AML-193 (cell line): ENCODE measurements at places on chromosomes 1 and 21.

- no peak for DNase-seq
These were observed 48.6 kb downstream of the HIVEP3 start for GRCh38 chr1:41870076-41870562.

DNA sequence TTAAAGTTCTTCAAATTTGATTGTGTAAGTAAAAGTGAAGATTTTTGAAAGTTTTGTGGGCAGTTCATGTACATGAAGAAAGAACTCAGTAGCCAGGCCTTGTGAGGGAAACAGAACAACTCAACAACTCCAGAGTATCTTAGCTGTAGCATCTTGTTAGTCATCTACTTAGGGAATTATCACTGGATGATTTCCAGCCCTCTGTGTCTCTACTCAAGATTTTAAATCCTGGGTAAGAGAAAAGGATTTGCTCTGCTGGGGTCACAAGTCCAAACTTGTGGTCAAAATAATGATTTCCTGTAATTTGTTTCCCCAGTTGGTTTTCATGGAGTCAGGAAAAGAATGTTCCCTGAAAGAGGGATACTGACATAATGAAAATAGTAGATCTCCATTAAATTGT, 8.2 kb downstream of the OR10T2 start:
- DNase-seq = no peak

GRCh38 chr1:87759421-87760087, 430.9 kb downstream of the LMO4 start:
- DNase-seq = no peak

DNA sequence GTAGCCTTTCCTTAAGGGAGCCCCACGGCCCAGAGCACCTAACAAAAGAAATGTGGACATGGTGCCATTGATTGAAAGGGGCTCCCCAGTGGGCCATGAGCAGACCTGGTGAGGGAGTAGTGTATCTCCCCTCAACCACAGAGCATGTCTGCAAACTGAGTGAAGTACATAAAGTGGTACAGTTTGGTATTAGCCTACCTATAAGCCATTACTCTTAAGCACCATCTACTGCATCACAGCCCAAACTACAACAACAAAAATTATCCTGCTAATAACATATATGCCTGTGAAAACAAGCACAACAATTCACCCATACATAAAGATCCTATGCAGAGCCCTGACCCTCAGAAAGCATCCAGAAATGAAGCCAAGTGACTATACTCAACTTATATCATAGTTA, 407.8 kb downstream of the PTPRC start:
- peak; percentile 26 for DNase-seq

DNA sequence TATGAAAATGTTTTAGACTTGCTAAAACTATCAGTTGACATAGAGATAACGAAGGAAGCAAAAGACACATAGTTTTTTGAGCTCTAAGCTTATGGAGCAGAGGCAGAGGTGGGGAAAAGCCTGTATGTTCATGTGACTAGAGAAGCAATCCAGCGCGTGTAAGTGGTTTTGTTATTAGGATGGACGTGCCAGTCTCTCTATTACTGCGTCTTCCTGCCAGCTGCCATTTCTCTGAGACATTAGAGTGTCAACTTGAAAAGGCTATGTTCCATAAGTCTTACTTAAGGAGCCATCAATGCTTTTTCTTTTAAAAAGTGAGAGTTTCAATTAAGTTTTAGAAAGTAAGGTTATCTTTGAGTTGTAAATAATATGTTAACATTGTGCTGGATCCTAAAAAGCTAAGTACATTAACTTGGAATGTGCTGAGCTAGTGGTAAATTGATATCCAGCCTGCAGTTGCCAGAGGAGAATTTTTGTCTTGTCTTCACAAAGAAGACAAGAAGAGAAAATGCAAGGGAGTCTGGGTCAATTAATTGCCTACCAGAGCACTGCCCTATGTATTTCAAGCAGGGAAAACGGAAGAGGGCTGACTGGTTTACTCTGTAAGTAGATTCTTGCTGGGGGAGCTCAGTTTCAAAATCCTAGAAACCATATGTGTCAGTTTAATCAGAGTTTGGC, 161.8 kb upstream of the B3GALT2 start:
- DNase-seq = no peak

GRCh38 chr21:25080141-25080540, 527.1 kb downstream of the MRPL39 start:
- DNase-seq = no peak

GRCh38 chr1:67618285-67619018, 66.5 kb upstream of the GADD45A start:
- DNase-seq = no peak

DNA sequence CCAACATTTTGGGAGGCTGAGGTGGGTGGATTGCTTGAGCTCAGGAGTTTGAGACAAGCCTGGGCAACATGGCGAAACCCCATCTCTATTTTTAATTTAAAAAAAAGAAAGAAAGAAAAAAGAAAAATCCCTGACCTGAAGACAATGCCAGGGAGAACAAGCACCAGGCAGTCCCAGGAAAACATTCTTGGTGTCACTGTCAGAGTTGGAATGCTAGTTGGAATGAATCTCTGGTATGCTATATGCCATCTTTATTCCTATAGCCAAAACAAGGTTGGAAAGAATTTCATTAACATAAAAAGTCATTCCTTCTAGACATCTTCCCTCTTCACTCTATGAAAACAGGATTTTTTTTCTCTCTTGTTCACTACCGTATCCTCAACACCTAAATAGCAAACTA, 2.8 kb downstream of the DNAJC8 start:
- DNase-seq = no peak

DNA sequence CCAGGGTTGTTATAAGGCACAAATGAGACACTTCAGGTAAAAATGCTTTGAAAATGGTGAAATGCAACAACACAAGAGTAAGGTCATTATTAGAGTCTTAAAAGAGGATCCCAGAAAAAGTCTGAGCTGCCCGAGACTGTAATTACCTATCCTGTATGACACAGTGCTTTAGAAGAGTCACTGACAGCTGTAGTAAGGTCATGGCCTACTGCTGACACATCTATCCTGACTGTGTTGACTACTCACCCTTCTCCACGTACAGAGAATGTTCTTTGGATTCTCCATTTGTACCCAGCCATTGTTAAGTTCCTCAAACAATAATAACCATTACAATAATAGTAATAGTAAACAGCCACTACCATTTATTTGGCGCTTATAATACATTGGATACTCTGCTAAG, 104.4 kb downstream of the CACHD1 start:
- no peak for DNase-seq

GRCh38 chr1:31897526-31898100, 40.6 kb downstream of the PTP4A2 start:
- DNase-seq = no peak

- no peak for DNase-seq
These were observed 246.4 kb upstream of the PTBP2 start for GRCh38 chr1:96474985-96475743.

DNA sequence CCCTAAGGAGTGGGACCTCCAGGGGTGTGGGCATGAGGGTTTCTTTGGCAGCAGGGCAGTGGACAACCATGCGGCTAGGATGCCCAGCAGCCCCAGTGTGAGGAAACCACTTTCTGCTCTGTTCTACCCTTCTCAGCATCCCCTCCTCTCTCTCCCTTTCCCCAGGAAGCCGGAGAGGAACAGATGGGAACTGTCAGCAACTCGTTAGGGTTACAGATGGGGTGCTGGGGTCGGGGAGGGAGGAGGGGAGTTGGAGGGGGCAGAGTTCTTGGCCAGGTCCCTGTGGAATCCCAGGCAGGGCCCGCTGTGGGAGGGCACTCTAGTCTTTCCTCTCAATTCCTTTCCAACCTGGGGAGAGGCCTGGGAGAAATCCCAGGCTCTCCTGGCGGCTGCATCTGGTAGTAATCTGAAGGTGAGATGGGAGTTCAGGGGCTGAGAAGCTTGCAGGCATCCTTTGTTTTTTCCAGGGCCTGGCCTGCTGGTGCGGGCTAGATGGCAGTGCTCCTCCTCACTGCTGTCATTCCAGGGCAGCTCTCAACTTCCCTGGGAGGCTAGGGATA, 93.9 kb upstream of the CSF3R start:
- DNase-seq = no peak

DNA sequence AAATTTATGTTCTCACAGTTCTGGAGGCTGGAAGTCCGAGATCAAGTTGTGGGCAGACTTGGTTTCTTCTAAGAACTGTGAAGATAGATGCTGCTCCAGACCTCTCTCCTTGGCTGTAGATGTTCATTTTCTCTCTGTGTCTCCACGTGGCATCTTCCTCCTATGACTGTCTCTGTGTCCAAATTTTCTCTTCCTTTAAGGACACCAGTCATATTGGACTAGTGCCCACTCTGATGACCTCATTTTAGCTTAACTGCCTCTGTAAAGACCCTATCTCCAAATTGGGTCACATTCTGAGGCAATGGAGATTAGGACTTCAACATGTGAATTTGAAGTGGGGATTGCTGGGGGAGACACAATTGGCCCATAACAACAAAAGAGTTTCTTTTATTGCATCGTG, 125.3 kb upstream of the ETS2 start:
- no peak for DNase-seq

GRCh38 chr1:68511254-68511653, 14.4 kb upstream of the DEPDC1 start:
- no peak for DNase-seq

DNA sequence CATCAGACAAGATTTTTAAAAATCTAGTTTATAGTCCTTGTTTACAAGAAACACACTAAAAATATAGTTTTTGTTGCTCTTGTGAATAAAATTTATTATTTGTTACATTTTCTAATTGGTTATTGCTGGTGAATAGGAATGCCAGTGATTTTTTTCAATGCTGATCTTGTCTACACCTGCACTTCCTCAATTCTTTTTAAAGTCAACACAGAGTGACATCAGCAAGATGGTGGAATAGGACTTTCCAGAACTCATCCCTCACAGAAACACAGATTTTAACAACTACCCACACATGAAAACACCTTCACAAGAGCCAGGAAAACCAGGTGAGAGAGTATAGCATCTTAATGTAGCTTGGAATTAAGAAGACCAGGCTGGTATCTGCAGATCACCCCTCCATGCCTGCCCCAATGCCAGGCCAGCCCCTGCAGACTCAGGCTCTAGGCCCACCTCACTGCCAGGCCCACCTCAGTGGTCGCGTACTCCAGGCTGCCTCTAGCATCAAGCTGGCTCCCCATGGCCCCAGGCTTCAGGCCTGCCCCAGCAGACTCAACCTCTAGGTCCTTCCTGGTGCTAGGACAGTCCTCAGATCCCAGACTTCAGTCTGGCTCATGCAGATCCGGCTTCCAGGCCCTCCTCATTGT, 117.6 kb downstream of the WDR3 start:
- no peak for DNase-seq

GRCh38 chr1:219293410-219293809, 119.7 kb downstream of the LYPLAL1 start:
- DNase-seq = no peak

DNA sequence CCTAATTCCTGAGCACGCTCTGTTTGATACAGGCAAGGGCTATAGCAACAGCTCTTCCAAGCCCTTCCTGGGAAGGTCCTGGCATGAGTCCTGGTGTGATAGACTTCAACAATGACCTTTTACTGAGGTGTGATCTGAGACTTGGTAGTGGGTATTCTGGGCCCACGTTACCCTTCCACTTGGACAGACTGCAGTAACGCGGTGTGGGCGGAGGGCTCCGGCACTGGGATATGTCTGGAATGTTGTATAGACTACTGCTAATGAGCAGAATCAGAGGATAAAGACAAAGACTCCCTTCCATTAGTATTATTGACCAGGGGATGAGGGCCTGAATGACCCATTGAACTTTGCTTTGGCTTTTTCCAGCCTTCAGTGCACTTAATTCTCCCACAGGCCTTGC, 262.3 kb downstream of the RWDD3 start:
- no peak for DNase-seq

DNA sequence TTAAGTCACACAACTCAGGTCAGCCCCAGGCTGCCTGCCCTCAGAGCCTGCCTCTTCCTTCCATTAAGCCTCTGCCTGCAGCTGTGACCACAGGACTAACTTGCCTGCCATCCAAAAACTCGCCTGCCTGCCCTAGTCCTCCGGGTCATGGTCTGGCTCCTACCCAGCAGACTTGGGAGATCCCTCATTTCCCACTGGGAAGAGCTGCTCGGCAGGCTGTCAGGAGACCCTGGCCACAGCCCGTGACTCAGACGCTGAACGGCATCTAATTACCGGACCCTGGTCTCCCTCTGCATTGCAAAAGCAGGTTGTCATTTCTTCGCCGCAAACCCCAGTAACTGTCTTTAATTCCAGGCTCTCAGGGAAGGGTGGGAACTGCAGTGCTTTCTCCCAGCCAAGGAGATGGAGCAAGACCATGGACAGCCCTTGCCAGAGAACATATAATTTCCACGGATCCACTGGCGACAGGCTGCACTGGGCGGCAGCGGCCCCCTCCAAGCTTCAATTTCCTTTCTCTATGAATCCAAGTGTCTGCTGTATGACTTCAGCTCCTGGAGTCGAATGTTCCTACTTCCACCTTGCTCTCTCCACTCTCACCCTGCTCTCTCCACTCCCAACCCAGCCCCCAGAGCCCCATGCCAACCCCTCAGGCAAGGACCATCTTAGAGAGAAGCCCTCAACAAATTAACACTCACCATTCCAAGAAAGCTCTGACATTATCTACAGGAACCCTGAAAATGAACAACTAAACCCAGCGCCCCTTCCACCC, 20.4 kb downstream of the OLFML2B start:
- no peak for DNase-seq

GRCh38 chr1:91835087-91835521, 50.8 kb downstream of the TGFBR3 start:
- no peak for DNase-seq

DNA sequence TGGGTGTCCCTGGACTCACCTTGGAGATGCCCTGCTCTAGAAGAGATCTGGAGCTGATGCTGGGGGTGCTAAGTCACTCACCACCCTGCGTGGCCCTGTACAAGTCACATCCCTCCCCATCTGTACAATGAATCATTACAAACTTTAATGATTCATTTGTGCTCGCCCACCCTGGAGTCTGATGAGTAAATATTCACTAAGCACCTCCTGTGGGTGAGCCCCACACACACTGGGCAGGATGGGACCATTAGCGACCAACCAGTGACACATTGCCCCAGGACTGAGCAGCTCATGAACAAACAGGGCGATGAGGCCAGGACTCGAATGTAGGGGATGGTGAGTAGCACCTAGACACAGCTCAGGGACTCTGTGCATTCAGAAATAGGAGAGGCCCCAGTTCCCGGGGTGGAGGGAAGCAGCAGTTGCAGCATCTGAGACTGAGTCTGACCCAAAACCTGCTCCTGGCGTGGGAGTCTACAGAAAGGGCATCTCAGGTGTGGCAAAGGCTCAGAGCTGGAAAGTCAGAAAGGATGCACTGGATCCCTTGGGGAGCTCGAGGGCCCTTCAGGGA, 18.1 kb upstream of the PDZK1IP1 start:
- DNase-seq = no peak

DNA sequence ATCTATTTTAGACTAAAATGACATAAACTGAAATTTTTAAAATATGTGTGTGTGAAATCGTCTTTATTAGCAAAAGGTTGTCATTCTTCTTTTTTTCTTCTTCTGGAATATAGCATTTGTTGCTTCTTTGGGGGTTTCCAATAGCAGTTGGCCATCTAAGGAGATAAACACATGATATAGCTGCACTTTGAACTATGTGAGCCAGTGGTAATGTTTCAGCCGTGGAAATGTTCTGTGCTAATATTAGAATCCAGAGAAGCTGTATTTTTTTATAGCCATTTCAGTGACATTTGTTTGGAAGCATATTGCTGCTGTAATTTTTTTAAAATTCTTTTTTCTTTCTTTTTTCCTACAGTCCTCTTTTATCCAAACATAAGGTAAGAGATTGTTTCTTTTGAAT, 75.1 kb downstream of the CNST start:
- no peak for DNase-seq

GRCh38 chr21:43864313-43864961, 586 bp upstream of the AGPAT3 start:
- no peak for DNase-seq

- no peak for DNase-seq
These were observed 26.8 kb downstream of the PPP2R5A start for GRCh38 chr1:212311836-212312497.
